ENCODE measurements at places on chromosomes 12 and 14.

GRCh38 chr12:47753021-47754001 lies 5.4 kb downstream of the RAPGEF3 start:
- DNase-seq: no peak

GRCh38 chr14:77062261-77062660 lies 33.8 kb upstream of the IRF2BPL start:
- DNase-seq: no peak

- DNase-seq: no peak
Measured at GRCh38 chr14:101845896-101846295, 84.4 kb downstream of the PPP2R5C start.

- no peak for DNase-seq
Measured at GRCh38 chr12:70427611-70428010, 61.5 kb downstream of the KCNMB4 start.

DNA sequence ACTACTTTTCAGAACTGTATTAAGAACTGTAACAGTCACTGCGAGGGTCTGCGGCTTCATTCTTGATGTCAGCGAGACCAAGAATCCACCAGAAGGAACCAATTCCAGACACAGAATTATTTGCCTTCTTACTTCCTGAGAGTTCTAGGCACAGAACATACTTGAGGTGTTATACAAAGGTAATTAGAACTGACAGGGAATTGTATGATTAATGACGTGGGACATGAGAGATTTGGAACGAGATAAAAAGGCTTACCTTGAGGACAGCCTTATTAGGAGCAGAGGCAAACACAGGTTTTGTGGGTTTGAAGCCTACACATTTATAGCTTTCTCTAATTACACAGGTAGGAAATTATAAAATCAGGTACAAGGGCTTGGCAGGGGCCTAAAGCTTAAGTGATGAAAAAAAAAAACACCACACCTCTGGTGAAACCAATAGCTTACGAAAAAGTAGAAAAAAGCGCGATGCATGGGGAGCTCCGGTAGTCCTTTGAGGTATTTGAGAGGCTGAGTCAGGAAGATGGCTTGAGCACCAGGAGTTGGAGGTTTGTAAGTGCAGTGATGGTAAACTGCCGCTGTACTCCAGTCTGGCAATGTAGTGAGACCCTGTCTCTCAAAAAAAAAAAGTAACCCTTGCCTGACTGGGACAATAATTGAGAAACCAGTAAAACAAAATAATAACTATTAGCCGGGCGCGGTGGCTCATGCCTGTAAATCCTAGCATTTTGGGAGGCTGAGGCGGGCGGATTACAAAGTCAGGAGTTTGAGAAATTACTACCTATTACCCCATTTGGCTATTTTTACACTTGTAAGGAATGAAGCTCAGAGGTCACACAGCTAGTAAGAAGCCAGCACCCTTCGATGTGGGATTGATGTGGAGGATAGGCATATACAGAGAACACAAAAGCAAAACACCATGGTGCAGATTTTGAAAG lies 795 bp upstream of the ACOT2 start:
- no peak for DNase-seq

DNA sequence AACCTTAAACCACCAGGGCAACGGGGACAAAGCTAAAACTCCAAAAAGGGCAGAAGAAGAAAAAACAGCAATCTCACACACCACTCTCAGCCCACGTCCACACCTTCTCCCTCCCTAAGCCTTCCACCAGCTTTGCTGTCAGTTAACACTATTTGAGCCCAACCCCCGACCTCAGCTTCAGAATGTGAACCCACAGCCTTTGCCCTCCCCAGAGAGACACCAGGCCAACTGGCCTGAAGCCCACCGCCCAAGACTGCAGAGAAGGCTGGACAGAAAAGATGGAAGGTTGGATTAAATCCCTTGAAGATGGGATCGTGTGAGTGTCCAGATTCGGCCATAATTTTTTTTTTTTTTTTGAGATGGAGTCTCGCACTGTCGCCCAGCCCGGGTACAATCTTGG lies 22.4 kb downstream of the IRF2BPL start:
- DNase-seq: no peak

DNA sequence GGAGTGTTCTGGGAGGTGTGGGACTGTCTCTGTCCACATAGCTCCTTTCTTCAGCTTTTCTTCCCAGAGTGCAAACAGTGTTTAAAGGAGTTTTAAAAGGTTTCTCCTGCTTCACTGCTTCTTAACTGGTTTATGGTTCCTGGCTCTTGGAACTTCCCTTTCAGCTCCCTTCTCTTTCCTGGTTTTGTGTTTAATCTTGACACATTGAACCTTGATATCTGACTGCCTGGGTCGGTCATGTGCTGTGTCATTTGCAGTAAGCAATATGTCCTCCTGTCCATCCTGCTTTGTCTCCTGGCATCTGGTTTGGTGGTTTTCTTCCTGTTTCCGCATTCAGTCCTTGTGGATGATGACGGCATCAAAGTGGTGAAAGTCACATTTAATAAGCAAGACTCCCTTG lies 2.2 kb downstream of the TMEM106C start:
- DNase-seq: no peak

DNA sequence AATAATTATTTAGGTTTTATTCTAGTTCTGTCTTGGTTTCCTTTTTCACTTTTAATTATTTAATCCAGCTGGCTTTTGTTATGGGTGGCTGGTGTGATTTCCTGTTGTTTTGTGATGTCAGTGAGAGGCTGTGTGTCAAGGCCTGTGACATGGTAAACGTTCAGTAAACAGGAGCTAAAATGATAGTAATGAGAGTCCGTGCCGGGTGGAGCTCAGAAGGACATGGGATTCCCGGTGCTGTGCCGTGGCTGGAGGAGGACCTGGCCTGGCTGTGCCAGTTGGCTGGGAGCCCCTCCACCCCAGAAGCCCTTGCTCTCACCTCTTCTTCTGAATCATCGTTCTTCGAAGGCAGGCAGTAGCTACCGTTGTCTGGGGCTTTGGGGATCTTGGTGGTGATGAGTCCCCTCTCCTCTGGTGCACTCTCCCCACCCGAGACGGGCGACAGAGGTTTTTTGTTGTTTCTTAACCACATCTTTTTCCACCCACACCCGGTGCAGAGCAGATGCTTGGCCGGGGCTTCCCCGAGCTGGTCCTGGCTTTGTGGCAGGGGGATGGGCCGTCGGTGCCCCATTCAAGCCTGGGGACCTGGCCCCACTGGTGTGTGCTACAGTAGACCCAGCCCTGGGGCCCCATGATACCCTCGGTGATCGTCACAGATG lies 29.1 kb downstream of the SH2B3 start:
- DNase-seq: no peak

DNA sequence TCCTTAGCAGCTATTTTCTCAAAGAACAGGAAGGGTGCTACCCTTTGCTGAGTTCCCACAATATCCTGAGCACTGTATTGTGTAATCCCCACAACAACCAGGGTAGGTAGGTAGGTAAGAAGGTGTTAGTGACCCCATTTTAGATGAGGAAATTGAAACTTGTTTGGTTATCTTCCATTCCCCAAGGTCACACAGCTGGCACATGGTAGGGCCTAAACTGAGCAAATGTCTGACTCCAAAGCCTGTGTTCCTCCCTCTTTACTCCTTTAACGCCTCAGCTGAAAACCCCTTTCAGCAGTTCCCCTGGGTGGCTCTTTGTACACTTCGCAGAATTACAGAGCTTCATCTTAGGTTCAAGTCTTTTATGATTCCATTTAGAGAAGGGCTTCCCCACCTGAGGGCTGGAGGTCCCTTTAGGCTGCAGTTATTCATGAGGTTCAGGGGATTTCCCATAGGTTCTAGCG lies 26.5 kb upstream of the RIC8B start:
- DNase-seq: no peak

DNA sequence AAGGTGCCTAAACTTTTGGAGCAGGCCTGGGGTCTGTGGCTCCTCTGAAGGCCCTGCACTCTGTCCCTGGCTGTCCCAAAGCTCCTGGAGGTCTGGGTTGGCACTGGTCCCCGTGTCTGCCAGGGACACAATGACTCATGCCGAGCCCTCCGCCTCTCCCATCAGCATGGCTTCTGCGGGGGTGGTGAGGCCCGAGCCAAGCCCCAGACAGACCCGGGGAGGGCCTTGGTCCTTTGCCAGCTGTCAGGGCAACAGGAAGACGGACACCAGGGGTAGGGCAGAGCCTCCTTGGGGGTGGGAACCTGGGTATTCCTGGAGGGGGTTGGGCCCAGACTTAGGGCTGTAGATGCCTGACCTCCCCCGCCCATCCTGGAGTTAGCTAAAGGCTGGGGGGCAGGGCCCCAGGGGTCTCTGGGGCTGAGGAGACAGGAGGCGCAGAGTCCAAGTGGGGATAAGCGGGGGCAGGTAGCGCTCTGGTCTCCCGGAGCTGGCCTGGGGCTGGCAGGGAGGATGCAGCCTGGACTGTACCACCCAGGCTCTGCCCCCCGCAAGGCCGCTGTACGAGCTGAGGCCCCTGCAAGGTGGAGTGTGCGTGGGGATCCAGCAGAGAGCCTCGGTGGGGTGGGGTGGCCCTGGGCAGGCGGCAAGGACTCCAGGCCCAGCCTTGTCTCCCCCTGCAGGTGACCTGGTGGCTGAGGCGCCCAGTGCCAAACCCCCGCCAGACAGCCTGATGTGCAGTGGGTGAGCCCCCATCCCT lies 16.4 kb upstream of the PUS1 start:
- no peak for DNase-seq

DNA sequence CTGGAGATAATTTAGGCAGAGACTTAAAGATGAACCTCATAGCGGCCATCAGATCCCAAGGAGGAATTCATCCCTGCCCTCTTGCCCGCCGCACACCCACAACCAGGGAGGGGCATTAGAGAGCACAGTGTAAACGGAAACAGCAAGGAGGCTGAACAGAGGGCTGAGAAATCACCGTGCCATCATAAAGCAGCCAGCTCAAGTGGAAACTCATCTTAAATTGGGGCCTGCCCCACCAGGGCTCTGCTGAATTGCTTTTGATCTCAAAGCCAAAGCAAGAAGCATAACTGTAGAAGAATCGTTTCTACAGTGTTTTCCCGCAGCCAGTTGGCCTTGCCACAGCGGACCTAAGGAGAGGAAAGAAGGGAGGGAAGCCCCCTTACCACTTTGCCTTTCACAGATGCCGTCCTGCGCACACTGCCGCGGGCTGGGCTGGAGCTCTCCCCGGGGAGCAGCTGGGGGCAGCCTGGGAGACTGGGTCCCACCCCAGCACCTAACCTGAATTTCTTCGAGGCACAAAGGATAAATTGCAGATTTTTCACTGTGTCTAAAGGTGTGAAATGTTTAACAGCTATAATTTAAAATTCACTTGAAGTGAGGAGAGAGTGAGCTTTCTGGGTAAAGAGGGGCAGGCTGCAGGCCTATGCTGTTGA lies 51.8 kb upstream of the MMP17 start:
- DNase-seq: no peak

Measured in GM18507 (cell line).